ENCODE measurements at places on chromosomes 11 and 22. TPM values are rescaled to one million over a fixed set of nuclear protein-coding genes. Genes with fewer than 3 reads are reported as not detected.

TH gene
- total RNA-seq = not detected

DNA sequence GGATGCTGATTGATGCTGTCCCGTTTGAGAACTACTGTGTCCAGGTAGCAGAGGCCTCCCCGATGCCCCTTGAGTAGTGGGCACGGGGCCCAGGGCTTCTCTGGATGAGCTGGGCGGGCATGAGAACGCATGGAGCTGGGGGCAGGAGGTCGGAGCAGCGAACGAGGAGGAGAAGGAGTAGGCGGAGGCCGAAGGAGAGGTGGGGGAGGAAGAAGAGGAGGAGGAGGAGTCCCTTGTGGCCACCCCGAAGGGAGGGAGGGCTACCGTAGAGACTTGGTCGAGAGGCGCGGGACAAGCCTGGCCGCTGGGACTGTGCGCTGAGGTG, 62.9 kb downstream of the CRYBB2 start:
- no peak for DNase-seq

CD82 gene
- 28.6 TPM for total RNA-seq

TEX54 gene
- not detected for total RNA-seq

DNA sequence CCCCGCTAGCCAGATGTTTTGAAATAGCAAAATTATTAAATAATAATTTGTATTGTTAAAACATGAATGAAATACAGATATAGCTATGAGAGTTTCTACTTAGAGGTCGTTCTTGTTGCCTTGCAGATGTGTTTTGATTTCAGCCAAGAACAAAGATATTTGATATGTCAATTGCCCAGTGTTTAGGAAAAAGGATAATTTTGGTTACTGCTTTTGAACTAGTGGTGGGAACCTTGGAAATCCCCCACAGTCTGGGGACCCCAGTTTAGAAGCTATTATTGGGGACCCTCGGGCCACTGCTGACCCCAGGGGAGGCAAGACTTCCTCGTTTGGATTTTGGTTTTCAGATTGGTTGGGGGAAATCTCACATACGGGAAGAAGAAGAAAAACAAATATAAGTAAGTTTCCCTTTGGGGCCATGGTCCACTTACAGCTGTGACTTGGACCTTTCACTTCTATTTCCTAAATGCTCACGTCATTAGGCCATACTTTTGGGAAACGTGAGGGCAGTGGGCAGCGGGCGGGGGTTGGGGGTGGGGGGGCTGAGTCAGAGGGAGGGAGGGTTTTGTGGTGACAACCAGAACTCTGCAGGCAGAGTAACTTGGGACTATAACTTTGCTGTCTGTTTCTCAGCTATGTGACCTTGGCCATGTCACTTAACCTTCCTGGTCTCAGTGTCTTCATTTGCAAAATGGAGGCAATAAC, 37.0 kb downstream of the LDLRAD3 start:
- no peak for DNase-seq

Data from posterior vena cava (tissue), 2 donors.